ENCODE measurements at places on chromosomes 2 and 18.

DNA sequence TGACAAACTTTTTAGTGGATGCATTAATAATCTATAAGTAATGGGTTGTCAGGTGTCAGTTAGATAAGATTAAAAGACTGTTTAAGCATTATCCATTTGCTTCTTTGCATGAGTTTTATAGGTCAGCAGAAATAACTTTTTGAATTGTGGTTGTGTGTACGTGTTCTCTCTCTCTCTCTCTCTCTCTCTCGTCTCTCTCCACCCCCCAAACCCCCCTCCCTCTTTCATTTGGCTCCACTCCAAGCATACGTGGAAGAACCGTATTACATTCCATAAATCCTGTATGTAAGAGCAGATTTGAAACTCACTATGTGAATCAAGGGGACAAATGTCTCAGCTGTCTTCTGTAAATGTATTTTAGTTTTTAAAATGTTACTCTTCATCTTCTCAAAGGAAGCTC lies 120.2 kb downstream of the MEIS1 start:
- no peak for DNase-seq

DNA sequence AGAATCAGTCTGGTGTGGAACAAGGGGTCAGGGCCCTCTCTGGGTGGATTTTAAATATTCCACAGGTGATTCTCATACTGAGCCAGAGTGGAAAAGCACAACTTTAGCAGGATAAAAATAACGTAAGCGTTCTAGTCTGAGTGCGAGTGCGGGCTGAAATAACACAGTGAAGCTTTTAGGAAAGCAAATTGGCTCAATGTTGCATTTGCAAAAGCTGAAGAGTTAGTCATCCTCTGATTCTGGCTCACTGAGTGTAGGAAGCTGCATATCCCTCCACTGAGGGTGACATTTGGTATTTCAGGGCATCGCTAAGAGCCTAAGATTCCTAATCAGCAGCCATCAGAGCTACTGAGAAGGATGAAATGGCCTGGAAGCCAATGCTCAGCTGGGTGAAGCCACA lies 134.7 kb downstream of the RIF1 start:
- no peak for DNase-seq

GRCh38 chr2:72934683-72935610 lies 17.6 kb downstream of the EMX1 start:
- DNase-seq, result no peak

DNA sequence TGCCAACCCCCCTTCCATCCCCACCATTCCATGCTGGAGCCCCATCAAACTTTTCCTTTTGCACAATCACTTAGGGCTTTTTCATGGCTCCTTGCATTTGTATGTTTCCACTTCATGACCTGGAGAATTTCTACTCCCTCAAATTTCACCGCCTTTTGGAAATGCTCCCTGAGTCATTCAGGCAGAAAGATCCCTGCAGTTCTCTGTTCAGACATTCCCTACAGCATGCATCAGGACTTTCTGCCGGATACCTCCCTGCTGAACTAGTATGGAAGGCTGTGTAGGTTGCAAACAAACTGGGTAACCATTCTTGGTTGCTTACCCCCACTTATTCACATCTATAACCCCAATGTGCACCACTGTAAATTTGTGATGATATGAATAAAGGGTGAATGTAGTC lies 389.6 kb upstream of the CELF4 start:
- DNase-seq, result no peak

DNA sequence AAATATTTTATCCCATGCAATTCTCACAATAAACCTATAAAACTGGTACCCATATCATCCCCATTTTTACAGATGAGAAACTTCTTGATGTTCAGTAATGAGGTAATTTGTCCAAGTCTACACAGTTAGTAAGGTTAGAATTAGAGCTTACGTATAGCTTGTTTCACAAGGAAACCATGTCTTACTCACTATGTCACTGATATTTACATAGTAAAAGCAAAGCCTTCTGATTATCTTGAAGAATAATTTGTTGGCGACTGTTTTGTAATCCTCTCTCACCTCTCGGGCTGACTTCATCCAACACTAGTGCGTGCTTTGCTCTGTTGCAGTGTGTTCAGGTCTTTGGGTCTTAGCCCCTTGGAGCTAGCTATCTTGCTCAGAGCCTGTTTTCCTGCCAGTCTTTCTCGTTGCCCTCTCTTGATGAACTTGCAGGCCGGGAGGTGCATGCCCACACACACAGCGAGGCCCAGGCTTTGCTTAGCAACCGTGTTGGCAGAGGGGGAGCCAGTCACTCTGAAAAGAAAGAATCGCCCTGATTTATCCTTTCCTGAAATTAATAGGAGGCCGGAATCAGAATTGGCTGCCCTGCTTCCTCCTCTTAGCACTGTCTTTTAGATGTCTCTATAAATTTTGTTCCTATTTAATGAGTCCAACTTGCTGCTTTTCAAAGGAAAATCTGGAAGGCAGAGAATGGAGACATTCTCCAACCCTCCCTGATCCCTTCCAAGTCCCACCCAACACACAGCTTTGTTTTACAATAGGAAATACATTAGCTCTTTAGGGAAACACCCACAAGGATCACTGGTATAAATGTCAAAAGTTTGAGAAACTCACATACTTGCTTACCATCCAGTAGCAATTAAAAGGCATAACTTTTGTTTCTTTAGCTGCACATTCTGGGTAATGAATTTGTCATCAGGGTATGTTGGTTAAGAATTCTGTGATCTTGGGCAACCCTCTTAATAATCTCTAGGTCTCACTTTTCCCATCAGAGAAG lies 97.6 kb upstream of the SEC11C start:
- no peak for DNase-seq

DNA sequence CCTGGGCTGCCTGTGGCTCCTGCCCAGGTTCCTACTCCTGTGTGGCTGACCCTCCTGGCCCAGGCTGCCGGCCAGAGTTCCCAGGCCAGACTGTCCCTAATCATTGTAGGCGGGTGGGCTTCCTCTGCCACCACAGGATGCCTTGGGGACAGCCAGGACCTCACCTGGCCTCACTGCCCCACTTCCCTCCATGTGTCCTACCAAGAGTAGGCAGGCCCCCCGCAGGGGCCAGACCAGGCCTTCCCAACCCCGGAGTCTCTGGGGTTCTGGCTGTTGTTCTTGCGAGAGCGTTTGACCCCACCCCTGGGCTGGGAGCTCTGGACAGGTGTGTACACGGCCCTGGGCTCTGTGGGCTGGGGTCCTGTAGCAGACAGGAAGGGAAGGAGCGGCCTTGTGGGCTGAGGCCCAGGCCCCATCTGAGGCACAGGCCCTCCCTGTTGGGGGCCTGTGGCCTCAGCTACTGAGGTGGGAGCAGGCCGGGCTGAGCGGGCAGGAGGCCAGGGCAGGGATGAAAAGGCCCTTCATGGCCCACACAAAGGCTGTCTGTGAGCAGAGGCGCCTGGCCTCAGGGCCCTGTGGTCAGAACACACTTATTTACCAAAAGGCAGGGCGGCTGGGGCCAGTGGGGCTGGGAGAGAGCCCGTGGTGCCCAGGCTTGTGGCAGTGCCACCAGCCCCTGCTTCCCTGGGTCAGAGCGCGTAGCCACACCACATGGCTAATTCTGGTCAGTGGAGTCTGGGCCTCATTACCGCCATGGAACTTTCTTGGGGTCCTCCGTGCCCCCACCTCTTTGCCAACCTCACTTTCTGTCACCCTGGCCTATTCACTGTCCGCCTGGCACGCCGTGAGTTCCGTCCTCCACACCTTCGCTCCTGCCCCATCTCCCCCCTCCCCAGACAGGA lies 2.0 kb downstream of the SNORC start:
- no peak for DNase-seq

DNA sequence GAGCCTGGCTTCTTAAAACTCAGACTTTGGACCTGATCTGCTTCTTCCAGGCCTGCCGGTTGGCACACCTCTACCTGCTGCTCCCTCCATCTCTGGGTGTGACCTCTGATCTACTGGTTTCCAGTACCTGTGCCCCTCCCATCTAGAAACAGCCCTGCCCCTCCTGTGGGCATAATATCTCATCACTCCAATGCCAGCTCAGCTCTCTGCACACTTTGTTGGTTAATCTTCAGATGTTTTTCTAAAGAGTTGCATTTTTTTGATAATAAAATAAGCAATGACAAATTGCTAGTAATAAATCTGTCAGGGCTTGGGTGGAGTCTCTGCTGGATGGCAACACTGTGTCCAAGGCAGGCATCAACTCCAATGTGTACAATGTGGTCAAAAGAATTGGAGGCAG lies 89.6 kb upstream of the PPP1CB start:
- no peak for DNase-seq

GRCh38 chr2:18230668-18231067 lies 329.8 kb downstream of the RDH14 start:
- no peak for DNase-seq
